ENCODE measurements at places on chromosomes 5 and 9. TPM values are rescaled to one million over a fixed set of nuclear protein-coding genes. Genes with fewer than 3 reads are reported as not detected.

The MUSK gene
- 0.23 TPM for total RNA-seq

The LCNL1 gene
- 1.5 TPM for total RNA-seq

GRCh38 chr5:72625332-72625731, 118.1 kb upstream of the ZNF366 start:
- H3K27me3 ChIP-seq = no peaks in the 10 kb centered on the region
- DNase-seq = no peak
- no peak overlapping the region for H3K4me3 ChIP-seq
- H3K27ac ChIP-seq = no peak overlapping the region
- no peaks in the 10 kb centered on the region for H3K36me3 ChIP-seq

GRCh38 chr9:108603141-108603540, 252.6 kb downstream of the ACTL7B start:
- no peak overlapping the region for H3K27ac ChIP-seq
- no peak overlapping the region for H3K4me3 ChIP-seq
- no peaks in the 10 kb centered on the region for H3K4me1 ChIP-seq
- no peaks in the 10 kb centered on the region for H3K27me3 ChIP-seq
- DNase-seq = no peak

- peaks cover 10% of the 10 kb centered on the region for H3K4me1 ChIP-seq
- DNase-seq = peak; percentile 29
- no peak overlapping the region for H3K4me3 ChIP-seq
- no peaks in the 10 kb centered on the region for H3K36me3 ChIP-seq
- H3K27ac ChIP-seq = peak overlapping the region; percentile 48
- H3K27me3 ChIP-seq = no peaks in the 10 kb centered on the region
These were observed 36.7 kb downstream of the SARDH start for GRCh38 chr9:133701321-133701980.

- H3K4me1 ChIP-seq = no peaks in the 10 kb centered on the region
- DNase-seq = no peak
- no peaks in the 10 kb centered on the region for H3K27me3 ChIP-seq
- no peak overlapping the region for H3K4me3 ChIP-seq
- H3K36me3 ChIP-seq = no peaks in the 10 kb centered on the region
These were observed 69.5 kb upstream of the MAP3K1 start for GRCh38 chr5:56745864-56746263.

Measured in ovary (tissue), 10 donors.